AML-193 (cell line): ENCODE measurements at places on chromosomes 6 and 20.
A peak's percentile ranks its signal among the peaks of the same experiment; 100 is the strongest.

GRCh38 chr20:49809803-49810359, 2.7 kb upstream of the SLC9A8 start:
- DNase-seq: no peak

DNA sequence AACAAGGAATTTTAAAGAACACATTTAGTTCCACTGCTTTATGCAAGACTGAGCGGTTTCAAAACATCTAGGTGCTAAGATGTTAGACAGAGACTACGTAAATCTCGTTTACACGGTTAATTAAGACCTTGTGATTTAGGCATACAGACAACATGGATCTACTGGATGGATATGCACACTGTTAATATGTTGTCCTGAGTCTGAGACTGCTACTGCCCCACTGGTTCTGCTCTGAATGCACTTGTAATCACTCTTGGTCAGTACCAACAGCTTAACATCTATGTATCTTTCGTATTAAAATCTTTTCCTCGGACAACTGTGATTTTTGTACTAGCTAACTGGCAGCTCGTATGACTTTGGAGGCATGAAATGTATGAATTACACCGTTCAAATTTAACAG, 3.1 kb downstream of the MAN1A1 start:
- DNase-seq: no peak

GRCh38 chr20:51607170-51607569, 64.7 kb upstream of the NFATC2 start:
- no peak for DNase-seq

DNA sequence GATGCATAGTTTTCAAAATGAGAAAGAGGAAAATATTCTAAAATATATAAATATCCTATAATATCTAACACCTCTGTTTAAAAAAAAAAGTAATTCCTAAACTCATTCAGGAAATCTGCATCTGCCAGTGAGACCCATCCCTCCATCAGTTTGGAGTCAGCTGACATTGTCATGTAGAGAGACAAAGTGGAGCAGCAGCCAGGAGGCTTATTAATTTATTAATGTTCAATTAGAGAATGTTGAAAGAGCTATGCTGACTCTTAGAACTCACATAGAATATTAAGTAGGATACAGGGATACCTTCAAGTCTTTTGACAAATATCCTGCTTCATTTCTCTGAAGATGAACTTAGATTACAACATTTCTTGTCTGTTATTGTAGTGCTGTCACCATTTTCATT, 12.8 kb upstream of the PERP start:
- DNase-seq: no peak

GRCh38 chr20:14341801-14342200, 4.4 kb upstream of the FLRT3 start:
- DNase-seq: no peak

- no peak for DNase-seq
Measured at GRCh38 chr6:22952097-22952496, 382.7 kb downstream of the HDGFL1 start.

DNA sequence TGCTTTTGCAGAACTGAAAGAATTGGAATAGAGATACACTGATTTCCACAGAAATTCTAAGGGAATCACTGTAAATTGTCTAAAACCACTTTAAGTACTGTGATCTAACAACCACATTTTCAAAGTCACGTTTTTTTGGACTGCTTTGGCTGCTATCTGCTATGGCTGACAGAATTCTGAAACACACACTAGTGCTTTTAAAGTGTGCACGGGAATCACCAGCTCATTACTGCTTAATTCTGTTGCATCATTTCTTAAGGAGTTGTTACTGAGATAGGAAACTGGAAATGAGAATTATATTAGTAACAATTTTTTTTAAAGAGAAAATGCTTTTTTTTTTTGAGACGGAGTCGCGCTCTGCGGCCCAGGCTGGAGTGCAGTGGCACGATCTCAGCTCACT, 716.5 kb upstream of the NRSN1 start:
- no peak for DNase-seq

- DNase-seq: no peak
Measured at GRCh38 chr6:10582774-10583508, 61.8 kb downstream of the GCNT2 start.

DNA sequence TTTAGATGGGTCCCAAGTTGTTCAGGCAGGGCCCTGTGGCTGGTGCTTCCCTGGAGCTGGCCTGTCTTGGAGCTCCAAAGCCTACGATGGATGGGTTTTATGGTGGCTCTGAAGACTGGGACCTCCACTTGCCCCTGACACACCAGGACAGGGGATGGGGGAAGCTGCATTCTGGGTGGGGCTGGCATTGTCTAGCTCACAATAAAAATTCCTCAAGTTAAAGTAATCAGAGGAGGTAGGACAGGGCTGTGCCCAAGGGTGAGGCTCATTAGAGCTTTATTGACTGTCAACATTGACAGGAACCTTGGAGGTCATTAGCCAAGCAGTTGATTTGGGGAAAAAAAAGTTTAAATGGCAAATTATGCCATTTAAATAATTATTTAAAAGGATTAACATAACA, 35.7 kb downstream of the TFAP2C start:
- no peak for DNase-seq

- DNase-seq: peak; percentile 77
Measured at GRCh38 chr6:2973676-2974075, 2.3 kb upstream of the SERPINB6 start.

- no peak for DNase-seq
Measured at GRCh38 chr6:3913077-3913957, 64.1 kb downstream of the FAM50B start.

DNA sequence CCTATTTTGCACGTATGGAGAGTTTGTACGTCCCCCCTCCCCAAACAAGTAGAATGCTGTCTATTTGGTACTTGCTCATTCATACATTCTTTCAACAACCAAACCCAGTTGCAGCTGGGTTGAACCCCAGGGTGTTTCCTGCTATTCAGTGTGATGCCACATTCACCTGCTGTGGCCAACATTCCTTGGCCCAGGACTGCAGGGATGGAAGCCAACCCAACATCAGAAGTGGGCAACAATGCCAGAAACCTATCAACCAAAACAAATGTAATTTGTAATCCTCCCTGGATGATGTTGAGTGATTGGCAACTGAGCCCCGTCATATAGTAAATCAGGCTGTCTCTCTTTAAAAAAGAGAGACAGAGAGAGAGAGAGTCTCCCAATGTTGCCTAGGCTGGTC, 8.9 kb downstream of the NT5E start:
- DNase-seq: no peak
